SK-N-DZ (cell line): ENCODE measurements at places on chromosomes 13 and 19.

DNA sequence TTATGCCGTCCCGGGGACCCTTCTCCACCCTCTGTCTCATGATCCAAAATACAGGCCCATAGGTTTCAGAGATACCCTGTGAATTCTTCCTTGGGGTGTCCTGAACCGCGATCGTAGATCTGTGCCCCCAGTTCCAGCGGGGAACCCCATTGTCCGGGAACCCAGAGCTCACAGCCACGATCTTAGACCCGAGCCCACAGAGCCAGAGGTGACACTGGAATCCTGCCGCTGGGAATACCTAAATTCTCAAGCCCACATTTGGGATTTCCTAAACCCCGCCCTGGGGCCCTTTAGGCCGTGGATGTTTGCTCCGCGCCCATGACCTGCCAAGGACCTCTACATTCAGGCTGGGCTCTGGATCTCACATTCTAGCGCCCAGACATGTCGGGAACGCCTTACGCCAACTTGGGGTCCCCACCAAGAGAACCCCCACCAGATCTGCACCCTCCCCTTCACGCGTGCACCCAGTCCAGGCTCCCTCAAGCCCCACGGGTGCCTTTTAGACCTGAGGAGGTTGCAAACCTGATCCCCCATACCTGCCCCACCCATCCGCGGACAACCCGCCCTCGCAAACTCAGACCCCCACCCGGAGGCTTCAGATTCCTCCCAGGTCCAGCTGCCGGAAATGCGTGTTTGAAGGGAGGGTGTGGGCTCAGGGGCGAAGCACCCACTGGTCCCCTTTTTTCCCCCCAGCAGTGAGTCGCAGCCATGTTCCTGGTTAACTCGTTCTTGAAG is 605 bp downstream of the CAPNS1 start:
- DNase-seq = peak; percentile 51

GRCh38 chr13:26377038-26377437 is 123.1 kb downstream of the CDK8 start:
- DNase-seq = peak; percentile 11

- no peak for DNase-seq
Measured at GRCh38 chr13:20358022-20358421, 125.9 kb upstream of the GJB6 start.

DNA sequence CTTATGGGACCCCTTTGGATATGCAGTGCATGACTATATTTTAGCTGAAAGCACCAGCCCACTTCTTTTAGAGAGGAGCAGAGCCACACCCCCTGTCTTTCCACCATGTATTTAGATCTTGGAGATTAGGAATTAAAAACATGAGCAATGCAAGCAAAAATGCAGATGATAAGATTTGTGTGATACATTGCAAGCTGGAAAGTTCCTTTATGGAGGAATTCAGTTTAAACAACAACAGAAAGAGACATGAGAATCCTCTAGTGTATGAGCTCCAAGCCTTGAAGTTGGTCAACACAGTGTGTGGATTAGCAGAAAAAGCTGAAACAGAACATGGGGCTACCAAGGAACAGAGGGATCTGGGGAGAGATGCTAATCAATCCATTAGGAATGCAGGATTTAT is 529.8 kb upstream of the NBEA start:
- no peak for DNase-seq

DNA sequence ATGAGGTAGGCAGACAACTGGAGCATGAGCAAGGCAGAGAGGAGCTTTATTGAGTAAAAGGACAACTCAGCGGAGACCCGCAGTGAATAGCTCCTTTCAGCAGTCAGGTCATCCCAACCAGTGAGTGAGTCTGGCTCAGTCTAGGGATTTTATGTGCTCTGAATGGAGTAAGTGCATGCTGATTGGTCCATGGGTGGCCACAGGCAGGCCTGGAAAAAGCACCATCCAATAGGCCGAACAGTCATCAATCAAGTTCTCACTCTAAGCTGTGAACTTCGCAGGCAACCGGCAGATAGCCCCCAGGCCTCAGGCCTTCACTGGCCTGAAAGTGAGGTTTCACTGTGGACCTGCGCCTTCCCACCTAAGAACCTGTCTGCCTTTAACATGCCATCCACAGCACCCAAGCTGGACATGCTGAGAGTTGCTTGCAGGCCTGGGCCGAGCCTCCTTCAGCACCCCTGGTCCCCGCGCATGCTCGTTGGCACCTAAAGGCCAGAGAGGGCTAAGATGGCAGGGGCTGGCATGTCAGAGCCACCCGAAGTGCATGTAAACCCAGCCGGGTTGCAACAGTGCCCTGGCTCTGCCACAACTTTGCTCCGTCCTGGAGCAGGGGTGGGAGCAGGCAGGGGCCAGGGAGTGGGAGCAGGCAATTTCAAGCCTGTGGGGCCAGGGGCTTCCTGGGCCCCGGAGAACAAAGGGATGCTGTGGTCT is 698.7 kb downstream of the SLITRK1 start:
- DNase-seq = no peak

- DNase-seq = no peak
Measured at GRCh38 chr19:19428746-19429145, 23.3 kb downstream of the GATAD2A start.

DNA sequence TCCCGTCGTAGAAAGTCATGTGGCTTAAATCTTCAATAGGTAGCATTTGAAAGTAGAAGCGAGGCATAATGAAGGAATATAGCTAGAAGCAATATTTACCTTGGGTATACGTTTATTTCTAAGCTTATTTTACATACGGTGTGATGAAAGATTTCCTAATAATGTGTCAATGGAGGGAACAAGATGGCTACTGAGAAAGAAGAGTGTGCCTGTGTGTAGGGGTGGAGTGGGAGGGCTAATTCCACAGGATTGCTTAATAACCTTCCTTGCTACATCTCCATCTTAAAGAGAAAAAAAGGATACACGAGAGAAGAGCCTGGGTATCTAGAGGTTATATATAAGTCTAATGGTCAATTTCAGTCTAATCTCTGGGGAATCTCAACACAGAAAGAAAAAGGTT is 2.0 kb downstream of the SPART start:
- no peak for DNase-seq

DNA sequence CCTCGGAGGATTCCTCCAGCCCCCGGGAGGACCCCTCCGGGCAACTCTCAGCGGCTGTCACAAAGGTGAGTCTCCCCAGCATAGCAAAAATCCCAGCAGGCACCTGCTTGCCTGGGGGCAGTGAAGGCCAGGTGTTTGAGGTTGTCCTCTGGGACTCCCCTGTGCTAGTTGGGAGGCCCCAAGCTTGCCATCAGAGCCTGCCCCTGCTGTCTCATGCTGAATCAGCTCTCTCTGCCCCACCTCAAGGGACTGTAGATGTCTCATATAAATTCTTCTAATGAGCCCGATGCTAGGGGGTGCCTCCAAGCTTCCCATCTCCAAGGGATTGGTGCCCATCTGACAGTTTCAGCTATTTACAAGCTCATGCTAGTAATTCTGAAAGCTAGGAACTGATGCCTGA is 53.6 kb downstream of the NWD1 start:
- no peak for DNase-seq

GRCh38 chr13:106275446-106276032 is 259.9 kb downstream of the EFNB2 start:
- no peak for DNase-seq

DNA sequence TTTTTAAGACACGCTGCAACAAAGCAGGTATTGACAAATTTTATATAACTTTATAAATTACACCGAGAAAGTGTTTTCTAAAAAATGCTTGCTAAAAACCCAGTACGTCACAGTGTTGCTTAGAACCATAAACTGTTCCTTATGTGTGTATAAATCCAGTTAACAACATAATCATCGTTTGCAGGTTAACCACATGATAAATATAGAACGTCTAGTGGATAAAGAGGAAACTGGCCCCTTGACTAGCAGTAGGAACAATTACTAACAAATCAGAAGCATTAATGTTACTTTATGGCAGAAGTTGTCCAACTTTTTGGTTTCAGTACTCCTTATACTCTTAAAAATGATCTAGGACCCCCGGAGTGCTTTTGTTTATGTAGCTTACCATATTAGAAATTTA is 1.2 kb downstream of the BRCA2 start:
- no peak for DNase-seq

- DNase-seq = no peak
Measured at GRCh38 chr13:77511552-77511951, 24.0 kb upstream of the SCEL start.

DNA sequence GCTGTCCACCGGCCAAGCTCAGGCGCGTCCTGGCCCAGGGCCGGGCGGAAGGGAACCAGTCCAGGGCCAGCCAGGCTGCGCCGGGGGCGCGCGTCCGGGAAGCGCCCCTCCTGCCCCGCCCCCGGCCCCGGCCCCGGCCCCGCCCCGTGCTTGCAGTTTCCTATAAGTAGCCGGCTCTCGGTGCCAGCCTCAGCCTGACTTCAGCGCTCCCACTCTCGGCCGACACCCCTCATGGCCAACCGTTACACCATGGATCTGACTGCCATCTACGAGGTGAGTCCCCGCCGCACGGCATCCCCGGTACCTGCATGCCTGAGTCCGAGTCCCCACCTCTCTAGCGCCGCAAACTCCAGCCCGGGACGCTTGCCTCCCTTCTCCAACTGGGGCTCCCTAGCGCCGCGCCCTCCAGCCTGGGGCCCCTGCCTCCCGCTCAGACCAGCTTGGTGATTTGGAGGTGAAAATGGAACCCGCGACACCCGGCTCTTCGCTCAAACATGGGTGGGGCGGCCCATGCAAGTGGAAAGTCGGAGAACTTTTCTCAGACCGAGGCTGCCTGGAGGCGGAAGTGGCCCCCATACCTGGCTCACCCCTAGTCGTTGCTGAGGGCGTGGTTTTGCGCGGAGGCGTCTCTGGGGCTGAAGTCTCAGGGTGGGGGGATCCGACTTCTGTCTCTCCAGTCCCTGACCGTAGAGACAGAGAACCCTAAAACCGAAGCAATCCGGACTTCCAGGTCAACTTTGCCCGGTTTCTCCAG is at the start of gene ZFP36:
Gene ZFP36, plus strand, starts transcription at position 192 of the 754 bp plus-strand sequence. Its CDS starts 58 bp downstream, at position 250.
- no peak for DNase-seq

DNA sequence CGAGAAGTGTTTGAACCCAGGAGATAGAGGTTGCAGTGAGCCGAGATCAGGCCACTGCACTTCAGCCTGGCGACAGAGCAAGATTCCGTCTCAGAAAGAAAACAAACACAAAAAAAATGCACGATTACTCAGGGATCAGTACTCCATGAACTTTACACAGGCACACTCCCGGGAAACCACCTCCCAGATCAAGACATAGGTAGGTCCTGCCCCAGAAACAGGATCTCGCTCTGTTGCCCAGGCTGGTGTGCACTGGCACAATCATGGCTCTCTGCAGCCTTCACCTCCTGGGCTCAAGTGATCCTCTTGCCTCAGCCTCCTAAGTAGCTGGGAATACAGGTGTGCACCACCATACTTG is 11.2 kb downstream of the VASP start:
- no peak for DNase-seq

GRCh38 chr13:42021851-42022250 is 26.6 kb upstream of the DGKH start:
- no peak for DNase-seq

DNA sequence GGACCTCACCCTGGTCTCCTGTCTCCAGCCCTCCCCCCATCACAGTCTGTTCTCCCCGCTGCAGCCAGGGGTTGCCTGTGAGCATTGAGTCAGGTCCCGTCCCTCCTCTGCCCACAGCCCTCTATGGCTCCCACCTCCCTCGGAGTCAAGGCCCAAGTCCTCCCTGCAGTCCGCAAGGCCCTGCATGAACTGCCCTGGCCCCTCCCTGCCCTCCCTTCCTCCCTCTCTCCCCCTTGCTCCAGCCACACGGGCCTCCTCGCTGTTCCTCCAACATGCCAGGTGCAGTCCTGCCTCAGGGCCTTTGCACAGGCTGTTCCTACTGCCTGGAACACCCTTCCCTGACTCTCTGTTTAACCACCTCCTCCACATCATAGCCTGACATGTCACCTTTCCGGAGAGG is 2.8 kb downstream of the TINCR start:
- no peak for DNase-seq

- DNase-seq = no peak
Measured at GRCh38 chr19:2361246-2362045, 1.4 kb downstream of the TMPRSS9 start.

DNA sequence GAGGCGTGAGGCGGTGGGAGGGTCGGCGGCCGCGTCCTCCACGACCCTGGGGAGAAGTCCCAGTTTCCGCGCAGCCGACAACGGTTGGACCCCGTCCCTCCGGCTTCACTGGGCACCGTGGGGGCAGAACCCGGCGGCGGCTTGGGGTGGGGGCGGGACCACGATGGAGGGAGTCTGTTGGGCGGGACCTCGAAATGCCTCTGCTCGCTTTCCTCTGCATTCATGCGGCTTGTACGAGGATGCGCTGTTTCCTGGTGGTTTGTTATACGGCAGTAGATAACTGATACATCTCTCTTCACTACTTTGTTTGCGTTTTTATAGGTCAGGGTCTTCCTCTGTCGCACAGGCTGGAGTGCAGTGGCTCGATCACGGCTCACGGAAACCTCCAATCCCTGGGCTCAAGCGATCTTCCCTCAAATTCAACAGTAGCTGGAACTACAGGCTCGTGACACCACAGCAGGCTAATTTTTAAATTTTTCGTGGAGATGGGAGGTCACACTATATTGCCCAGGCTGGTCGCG is 24.6 kb upstream of the ZNF846 start:
- DNase-seq = no peak

GRCh38 chr13:21219036-21219381 is 42.6 kb downstream of the MRPL57 start:
- no peak for DNase-seq

GRCh38 chr19:15291548-15292021 is 40.8 kb downstream of the BRD4 start:
- no peak for DNase-seq

- DNase-seq = no peak
Measured at GRCh38 chr13:29756506-29756905, 93.9 kb downstream of the UBL3 start.

DNA sequence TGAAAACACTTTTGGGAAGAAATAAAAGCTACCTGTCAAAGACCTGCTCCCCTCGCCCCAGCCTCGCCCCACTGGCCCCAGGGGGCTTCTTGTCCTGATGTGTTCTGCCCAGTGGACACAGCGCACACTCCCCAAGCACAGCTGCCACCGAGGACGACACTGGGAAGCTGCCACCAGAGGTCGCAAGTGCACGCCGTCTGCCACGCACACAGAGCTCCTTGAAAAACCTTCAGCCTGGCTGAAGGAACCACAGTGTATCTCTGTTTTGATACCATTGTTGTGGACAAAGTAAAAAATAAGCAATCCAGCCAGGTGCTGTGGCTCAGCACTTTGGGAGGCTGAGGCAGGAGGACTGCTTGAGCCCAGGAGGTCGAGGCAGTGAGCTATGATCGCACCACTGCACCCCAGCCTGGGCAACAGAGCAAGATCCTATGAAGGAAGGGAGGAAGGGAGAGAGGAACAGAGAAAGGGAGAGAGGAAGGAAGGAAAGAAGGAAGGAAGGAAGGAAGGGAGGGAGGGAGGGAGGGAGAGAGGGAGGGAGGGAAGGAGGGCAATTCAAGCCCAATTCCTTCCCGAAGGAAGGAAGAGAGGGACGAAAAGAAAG is 57.3 kb downstream of the CEBPG start:
- DNase-seq = peak; percentile 74

- DNase-seq = no peak
Measured at GRCh38 chr13:90801621-90802020, 545.9 kb upstream of the MIR17HG start.
